ENCODE measurements at places on chromosomes 11 and 22.

DNA sequence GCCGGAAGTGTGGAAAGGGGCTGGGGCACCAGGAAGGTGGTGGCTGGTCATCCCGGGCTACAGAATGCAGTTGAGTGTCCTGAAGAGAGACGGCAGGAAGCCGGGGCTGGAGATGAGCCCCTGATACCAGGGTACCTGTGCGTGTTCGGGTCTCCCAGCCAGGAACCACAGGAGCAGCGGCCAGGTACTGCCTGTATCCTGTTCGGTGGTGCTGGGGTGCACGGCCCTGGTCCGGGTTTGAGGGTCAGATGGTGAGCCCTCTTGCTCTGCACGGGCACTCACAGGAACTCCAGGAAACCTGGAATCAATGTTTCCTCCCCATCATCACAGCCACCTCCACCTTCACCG, 253.1 kb upstream of the B3GAT1 start:
- no peak for DNase-seq

DNA sequence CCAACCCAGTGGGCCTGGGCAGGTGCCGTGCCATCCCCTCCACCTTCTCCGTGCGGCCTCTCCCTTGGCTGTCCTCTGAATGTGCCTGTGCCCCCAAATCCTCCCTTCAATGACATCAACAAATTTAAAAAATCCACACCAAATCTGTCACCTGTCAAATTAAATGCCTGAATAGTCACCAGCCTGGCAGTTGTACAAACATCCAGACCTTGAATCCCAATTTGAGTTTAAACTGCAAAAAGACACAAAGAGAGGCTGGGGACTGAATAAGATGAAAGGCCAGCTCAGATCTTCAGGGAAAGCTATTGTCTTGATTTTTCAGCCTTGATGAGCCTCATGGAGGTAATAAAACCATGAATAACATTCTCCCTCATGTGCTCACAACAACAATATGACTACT, 194.7 kb downstream of the KIRREL3 start:
- DNase-seq = no peak

- no peak for DNase-seq
Observed at GRCh38 chr11:118136801-118137200, 15.8 kb downstream of the SCN4B start.

DNA sequence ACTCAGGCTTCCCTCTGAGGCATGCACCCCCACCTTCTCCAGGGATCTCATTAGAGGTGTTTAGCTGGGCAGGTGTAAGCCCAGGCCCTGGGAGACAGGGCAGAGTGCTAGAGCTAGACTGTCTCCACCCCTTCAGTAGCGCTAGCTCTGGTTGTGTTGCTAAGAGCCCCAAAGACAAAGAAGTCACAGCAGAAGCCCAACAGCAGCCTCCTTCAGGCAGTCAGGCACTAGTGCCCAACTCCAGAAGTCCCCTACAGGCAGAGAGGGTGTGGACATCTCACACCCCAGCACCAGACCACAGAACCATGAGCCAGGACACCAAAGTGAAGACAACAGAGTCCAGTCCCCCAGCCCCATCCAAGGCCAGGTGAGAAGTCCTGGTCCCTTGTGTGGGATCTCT, at the start of gene CNGA4:
TSS of gene CNGA4 (plus strand) at position 188 of the 400 bp plus-strand sequence. CDS start at position 306, 118 bp downstream.
- DNase-seq = no peak

DNA sequence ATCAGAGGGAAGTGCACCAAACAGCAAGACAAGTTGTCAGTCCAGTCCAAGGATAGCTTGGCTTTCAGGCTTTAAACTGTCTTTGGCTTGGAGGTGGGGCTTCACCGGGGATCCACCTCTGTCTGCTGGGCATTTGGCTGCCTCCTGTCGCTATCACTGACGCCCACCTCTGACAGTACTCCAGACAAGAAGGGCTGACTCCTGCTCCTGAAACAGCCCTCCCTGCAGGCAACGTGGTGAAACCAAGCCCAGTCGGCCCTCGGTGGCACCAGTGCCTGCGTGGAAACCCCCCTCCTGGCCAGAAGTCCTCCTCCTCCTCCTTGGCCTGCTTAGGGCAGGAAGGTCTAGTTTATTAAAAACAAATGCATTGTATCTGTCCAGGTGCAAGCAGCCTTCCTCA, 16.9 kb downstream of the DHCR7 start:
- no peak for DNase-seq

DNA sequence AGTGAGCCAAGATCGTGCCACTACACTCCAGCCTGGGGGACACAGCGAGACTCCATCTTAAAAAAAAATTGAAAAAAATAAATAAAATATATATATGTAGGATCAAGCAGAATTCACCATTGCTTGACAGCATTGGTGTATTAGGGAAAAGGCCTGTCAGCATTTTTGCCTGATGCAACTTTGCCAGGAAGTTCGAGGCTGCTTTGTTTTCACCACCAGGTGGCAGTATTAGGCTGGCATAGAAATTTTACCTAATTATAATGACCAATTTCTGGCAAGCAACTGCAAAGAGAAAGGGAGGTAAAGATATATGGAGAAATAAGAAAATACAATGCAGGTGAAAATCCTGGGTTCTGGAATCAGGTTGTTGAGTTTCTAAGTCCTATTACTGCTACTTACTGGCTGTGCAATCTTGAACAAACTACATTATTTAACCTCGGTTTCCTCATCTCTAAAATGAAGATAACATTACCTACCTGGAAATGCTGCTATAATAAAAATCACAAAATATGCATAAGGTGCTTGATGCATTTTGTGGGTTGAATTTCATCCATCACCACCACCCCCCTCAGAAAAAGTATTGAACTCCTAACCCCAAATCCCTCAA, 24.7 kb downstream of the LAYN start:
- peak; percentile 80 for DNase-seq

DNA sequence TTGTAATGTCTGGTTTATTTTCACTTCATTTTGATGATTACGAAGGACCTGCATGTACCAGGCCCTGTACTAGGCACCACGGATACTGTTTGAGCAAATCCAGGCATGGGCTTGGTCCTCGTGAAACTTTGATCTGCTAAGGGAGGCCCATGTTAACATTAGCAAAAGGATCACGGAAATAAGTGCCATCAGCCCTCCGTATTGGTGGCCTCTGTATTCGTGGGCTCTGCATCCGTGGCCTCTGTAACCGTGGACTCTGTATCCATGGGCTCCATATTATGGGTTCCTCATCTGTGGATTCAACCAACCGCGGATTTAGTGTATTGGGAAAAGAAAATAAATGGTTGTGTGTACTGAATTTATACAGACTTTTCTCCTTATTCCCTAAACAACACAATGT, 8.7 kb downstream of the ARHGAP8 start:
- no peak for DNase-seq

- no peak for DNase-seq
Observed at GRCh38 chr11:65136515-65137096, 2.3 kb upstream of the SYVN1 start.

DNA sequence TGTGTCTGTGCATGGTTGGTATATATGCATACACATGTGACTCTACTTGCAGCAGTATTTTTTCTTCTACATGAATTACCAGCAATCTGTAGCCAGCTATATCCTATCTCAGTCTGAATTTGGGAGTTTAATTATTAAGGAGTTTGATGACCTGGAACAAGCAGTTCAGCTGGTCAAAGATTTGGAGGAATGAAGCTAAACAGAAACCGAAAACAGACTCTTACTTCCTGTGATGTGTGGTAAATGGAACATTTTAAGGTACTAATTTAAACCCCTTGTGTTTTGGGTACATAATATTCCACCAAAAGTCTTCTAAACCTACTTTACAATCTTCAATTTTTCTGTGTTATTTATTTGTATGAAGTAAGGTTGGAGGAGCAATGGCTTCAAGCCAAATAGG, 124.4 kb upstream of the PGR start:
- DNase-seq = no peak

GRCh38 chr11:86932924-86933875, 22.0 kb downstream of the FZD4 start:
- DNase-seq = no peak

DNA sequence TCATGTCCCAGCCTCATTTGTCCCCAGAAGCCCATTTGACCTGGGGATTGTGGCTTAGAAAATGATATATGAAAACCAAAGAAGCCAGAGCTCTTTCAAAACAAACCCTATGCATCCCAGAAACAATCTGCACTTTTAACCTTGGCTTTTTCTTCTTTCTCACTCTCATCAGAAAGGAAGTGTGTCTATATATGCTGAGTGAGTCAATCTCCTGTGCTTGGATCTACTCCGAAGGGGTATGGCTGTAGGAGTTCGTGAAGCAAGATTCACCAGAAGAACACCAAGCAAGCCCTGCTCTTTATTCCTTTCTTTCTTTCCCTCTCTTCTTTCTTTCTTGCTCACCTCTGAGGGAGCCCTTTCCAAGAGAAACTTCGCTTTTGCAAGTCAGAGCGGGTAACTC, 636 bp downstream of the PAMR1 start:
- DNase-seq = no peak

All from pons (tissue), 1 donor.